ENCODE measurements at places on chromosomes 7 and 10.
A peak's percentile ranks its signal among the peaks of the same experiment; 100 is the strongest.

DNA sequence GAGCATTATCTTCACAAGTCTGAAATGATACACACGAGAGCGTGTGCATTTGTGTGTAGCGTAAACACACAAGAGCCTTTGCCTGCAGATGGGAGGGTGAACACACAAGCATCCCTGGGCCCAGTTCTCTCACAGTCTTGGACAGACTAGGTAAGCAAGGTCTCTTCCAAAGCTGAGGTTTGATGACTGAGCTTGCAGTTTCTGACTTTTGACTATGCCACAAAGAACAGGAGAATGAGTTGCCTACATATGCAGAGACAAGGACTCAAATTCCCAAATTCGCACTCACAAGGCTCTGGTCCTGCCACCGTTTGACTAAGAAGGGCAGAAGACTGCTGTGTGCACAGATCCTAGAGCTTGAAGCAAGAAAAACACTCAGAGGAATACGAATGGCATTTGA lies 55.8 kb downstream of the FAM53B start:
- no peak for DNase-seq

GRCh38 chr7:151085329-151085690 lies 965 bp upstream of the AGAP3 start:
- no peak for DNase-seq

GRCh38 chr7:20786779-20787659 lies at the start of gene SP8:
TSS of gene SP8 (minus strand) at chr7:20786886. CDS start at chr7:20786798, 88 bp downstream.
- DNase-seq: no peak

- no peak for DNase-seq
Observed at GRCh38 chr10:120019568-120019967, 127.0 kb downstream of the SEC23IP start.

GRCh38 chr7:9937944-9938631 lies 1035.6 kb upstream of the PHF14 start:
- DNase-seq: no peak

DNA sequence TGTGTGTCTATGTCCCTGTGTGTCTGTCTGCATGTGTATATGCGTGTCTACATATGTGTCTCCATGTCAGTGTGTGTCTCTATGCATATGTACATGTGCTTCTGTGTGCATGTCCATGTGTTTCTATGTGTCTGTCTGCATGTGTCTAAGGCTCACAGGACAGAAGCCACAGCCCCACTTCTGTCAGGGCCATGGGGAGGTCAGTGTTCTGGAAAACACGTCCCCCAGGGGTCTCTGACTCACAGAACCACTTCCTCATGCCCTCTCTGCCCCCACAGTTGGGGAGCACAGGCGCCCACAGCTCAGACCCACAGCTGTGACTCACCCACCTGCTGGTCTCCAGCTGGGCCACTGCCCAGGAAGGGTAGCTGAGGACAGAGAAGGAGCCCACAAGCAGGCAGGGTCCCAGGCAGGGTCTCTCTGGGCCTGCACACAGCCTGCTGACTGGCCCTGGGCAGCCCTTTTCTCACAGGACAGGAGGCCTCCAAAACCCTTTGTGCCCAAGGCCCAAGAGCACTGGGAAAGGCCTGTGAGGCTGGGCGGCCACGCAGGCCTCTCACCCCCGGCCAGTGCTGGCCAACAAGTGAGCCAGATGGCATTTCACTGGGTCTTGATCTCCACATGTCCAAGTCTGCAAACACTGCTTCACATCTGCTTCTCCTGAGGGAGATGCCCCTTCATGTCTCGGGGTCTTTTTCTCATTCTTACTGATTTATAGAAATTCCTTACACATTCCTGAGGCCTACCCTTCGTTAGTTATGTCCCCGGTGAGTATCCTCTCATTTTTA lies 102.9 kb upstream of the FAM20C start:
- peak; percentile 34 for DNase-seq

DNA sequence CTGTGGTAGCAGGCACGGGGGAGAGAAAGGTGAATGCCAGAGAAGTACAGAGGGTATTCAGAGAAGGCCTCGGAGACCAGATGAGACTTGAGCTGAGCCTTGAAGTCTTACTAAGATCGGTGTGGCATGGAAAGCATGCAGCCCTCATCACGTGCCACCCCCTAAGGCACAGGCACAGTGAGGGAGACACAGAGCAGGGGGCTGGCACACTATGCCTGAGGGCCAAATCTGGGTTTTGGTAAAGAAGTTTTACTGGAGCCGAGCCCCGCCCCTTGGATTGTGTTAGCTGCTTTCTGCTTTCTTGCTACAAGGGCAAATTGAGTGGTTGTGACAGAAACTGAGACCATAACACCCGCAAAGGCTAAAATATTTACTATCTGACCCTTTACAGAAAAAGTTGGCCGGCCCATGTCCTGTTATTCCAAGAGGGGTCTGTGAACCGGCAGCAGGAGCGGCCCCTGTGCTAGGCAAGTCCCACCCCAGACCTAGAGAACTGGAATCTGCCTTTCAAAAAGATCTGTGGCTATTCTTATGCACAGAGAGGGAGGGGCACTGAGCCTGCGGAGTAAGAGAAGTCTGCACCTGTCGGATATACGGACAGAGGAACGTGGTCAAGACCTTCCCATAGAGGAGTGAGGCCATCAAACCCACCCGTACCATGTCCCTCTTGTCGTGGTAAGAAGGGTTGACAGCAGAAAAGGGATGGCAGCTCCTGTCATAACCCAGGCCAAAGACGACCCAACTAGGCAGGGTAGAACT lies 109.3 kb upstream of the RHEB start:
- DNase-seq: no peak

DNA sequence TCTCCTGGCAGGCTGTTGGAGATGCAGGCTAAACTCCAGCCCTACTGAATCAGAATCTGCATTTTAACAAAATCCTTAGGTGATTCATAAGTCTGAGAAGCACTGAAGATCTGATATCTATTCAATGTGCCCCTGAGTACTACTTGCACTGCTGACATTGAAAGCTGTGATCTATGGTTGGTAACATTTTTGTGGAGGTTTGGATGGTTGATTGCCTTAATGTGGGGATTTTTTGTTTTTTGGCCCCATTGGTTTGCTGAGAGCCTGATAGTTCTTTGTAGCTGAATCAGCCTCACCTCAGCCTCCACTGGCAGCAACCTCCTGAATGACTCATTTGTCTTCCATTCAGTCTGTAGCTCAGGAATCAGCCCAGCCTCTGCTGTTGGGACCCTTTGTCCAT lies 14.7 kb upstream of the LRRN3 start:
- DNase-seq: no peak

DNA sequence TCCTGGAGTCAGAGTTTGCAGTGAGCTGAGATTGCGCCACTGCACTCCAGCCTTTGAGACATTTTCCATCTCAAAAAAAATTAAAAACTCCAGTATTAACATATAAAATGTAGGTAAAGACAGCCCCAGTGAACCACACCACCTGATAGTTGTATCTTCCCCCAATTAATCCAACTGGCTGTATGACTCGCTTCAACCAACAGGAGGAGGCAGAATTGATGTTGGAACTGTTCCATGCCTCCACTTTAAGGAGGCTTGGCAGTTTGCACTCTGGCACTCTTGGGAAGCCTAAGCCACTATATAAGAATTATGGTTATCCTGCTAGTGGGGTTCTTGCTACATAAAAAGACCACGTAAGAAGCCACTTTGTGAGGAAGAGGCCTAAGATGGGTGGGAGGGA lies 72.7 kb downstream of the STK17A start:
- no peak for DNase-seq

DNA sequence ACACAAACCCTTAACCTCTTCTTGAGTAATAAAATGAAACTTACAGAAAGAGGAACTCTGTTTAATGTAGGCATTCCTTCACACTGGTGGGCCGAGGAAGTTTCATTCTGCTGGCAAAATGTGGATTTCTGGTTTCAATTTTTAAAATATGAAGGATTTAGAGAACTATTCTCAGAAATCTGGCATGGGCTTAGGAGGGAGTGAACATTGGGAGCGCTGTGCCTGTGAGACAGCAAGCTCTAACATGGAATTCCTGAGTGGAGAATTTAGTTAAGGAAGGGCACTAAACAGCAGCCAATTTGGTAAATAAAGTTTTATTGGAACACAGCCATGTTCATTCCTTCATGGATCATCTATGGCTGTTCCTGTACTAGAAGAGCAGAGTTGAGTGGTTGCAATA lies 751.8 kb upstream of the IGFBP3 start:
- no peak for DNase-seq

All from heart left ventricle (tissue), 16 donors.